ENCODE measurements at places on chromosomes 5 and 9.

DNA sequence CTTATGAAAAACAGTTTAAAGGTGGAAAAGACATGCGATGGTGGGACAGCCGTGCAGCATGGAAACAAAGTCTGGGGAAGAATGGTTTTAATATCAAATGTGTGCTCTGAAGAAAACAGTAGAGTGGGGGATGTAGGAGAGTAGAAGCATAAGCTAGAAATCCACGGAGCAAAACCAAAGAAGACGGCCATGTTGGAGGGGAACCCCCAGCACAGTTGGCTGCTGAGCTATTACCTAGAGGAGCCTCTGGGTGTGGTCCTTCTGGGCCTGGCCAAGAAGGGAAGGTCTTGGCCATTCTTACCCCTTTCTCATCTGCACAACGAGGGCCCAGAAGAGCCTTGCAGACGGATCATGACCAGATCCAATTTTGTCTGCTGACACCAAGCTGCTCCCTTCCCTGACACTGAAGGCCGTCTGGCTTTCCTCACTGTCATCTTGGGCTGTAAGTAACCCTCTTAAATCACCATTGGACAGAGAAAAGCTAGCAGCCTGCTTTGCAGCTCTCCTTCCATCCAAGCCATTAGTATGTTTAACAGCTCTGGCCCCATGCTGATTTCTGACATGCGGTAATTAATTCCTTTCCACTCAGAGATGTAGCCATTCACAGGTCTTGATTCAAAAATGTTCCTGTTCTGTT, 189.5 kb downstream of the SEC61B start:
- no peak for DNase-seq

GRCh38 chr5:171494452-171495121, 75.1 kb downstream of the FGF18 start:
- no peak for DNase-seq

DNA sequence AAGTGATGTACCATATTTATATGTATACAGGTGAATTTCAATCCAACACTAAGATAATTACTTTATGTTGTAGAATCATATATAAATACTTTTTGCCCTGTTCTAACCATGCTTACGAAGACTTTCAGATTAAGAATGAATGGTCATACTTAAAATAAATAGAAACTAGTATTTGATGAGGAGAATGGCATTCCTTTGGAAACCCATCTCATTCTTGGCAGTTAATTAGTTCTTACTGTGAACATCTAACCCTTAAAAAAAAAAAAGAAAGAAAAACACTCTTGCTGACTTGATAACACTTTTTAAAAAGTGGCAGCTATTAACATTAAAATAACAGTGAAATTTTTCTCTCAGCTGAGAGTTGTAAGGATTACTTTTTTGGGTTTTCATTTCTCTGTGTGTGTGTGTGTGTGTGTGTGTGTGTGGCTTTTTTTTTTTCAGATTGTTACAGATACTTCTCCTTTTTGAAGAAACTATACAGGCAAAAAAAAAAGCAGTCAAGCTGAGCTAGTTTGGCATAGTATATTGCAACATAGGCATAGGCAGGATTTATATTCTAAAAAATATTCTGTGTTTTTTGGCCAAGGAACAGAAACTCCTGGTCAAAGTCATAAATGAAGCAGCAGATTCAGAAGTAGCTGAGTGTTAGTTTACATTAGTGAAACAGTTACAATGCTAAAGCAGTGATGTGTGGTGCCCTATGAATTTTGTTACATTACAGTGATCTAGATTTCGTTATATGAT, 163.5 kb downstream of the CD180 start:
- DNase-seq: no peak

DNA sequence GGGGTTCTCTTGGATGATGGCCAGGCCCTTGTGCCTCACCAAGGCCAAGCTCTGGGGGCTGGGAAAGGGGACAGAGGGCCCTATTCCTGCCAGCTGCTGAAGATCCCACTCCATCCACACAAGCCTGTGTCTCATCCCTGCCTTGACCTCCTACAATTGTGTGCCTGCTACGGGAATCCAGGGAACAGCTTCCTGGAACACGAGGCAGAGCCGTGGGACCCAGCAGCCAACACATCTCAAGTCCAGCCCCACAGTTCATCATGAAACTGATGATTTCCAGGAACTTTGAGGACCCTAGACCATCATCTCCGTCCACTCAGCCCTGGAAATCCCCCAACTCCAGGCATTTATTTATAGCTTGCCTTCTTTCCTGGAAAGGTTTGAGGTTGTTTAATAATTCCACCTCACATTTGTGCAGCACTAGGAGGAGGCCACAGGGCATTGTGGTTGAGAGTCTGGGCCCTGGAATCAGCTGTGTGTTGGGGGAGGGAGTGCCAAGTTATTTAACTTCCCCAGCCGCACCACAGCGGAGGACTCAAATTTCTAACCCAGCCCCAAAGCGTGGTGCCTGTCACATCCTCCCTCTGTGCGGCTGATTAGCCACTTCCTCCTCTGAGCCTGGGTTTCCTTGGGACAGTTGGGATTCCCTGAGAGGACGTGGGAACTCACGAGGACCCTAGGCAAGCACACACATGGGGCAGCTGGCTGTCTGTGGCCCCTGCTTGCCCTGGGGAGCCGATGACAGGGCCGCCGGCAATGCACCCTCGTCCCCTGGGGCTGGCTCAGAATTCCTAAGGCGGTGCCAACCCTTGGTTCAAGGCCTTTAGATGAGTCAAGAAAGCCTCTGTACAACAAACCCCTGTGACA, 58.2 kb upstream of the GGTA1 start:
- no peak for DNase-seq
